ENCODE measurements at places on chromosomes 4 and X.

- DNase-seq: no peak
Measured at GRCh38 chrX:108732630-108733321, 3.6 kb downstream of the IRS4 start.

- no peak for DNase-seq
Measured at GRCh38 chr4:89411539-89412309, 104.1 kb upstream of the GPRIN3 start.

DNA sequence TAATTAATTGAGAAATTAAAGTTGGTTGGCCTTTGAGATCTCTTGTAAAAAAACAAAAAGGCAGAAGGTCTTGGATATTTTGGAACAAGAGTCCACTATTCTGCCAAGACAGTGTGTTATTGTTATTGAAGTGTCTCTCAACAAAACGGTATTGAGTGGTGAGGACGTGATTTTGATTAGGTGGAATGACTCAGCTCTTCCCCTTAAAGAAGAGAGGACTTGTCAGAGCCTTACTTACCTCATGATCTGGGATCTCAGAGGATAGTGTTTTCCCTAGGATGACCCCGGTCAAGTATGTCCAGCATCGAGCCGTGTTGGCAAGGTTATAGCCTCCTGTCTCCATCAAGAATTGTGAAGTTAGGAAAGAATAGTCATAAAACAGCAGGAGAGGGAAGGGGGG, 110.9 kb downstream of the HDAC8 start:
- no peak for DNase-seq

- no peak for DNase-seq
Measured at GRCh38 chr4:186902361-186902760, 178.7 kb upstream of the FAT1 start.

DNA sequence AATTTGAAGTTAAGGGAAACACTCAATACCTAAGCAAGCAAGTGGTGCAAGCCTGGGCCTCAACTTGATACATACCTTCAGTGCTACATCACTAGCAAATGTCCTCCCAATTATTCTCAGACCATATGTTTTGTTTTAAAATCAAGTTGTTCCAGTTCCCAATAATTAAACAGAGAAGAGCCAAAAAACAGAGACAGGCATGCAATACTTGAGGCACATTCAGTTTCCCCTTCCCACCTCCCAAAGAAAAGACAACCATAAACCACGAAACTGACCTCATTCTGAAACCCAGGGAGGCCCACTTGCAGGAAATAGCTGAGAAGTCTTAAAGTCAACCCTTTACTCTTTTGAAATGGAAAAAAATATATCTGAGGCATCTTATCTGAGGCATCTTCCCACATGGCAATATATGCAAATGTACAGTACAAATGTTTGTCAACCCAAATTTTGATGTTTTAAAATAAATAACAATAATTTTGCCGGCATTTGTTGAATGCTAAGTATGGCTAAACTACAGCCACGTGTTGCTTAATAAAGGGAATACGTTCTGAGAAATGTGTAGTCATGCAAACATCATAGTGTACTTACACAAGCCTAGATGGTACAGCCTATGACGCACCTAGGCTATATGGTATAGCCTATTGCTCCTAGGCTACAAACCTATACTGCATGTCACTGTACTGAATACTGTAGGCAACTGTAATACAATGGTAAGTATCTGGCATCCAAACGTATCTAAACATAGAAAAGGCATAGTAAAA, 147.5 kb downstream of the TSPAN5 start:
- DNase-seq: no peak

DNA sequence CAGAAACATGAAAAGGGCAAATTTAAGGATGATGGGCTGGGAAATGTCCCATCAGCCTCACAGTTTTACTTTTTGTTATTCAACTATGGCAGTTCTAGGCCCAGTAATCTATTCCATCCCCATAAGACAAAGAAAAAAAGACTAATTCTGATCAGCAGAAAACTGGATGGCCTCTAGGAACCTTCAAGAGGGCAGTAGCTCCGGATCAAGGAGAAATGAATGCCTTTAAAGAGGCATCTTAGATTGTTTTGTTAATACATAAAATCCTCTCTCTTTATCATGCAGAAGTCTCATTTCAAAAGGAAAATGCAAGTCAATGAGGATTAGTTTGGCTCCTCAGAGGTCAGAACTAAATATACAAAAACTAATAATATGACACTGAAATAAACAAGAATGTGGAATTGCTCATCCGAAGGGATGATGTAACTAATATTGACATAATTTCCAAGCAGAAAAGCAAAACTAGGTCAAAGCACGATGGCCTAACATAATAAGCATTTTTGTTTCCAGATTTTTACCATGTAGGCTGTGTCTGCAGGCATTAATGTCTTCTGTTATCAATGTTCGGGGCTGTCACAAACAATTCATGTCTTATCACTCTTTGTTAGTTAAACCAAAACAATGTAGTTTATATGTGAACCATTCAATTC, 8.8 kb downstream of the MID1 start:
- DNase-seq: no peak

DNA sequence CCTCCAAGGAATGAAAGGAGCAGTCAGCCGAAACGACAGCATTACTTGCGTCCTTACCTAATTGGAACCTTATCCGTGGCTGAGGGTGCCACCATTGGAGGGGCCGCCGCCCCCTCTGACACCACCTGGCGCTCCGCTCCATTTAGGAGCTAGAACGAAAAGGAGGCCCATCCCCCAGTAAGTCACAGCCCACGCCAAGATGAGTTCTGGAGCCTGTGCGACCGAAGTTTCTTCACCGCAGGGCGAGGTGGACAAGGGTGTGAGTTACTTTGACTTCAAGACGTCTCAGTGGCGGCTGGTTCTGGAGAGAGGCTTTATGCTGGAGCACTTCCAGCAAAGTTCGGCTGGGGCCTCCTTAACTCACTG, 729 bp upstream of the IRF2 start:
- peak; percentile 35 for DNase-seq

DNA sequence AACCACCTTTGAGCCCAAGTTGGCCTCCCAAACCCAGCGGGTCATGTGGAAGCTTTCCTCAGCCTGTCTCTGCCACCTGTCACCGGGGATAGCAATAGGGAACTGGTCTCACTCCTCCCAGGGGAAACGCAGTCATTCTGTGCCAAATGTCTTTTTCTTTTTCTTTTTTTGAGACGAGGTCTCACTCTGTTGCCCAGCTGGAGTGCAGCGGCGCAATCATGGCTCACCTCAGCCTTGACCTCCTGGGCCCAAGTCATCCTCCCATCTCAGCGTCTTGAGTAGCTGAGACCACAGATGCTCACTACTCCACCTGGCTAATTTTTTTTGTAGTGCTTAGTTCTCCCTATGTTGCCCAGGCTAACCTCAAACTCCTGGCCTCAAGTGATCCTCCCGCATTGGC, 40.3 kb downstream of the MED28 start:
- no peak for DNase-seq

- DNase-seq: no peak
Measured at GRCh38 chr4:5186271-5187064, 135.2 kb downstream of the STK32B start.

GRCh38 chr4:4490041-4490440, 51.8 kb downstream of the STX18 start:
- DNase-seq: no peak

GRCh38 chr4:6806924-6807626, 24.5 kb downstream of the KIAA0232 start:
- DNase-seq: no peak

DNA sequence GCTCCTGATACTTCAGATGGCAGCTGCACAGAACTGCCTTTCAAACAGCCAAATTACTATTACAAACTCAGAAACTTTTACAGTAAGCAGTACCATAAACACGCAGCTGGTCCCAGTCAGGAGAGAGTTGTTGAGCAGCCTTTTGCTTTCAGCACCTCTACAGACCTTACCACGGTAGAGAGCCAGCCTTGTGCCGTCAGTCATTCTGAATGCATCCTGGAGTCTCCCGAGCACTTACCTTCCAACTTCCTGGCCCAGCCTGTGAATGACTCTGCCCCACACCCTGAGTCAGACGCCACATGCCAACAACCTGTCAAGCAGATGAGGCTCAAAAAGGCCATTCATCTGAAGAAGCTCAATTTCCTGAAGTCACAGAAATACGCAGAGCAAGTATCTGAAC, 12.4 kb downstream of the ZBTB49 start:
- no peak for DNase-seq

GRCh38 chrX:136731207-136731782, 49.4 kb downstream of the ARHGEF6 start:
- DNase-seq: no peak

DNA sequence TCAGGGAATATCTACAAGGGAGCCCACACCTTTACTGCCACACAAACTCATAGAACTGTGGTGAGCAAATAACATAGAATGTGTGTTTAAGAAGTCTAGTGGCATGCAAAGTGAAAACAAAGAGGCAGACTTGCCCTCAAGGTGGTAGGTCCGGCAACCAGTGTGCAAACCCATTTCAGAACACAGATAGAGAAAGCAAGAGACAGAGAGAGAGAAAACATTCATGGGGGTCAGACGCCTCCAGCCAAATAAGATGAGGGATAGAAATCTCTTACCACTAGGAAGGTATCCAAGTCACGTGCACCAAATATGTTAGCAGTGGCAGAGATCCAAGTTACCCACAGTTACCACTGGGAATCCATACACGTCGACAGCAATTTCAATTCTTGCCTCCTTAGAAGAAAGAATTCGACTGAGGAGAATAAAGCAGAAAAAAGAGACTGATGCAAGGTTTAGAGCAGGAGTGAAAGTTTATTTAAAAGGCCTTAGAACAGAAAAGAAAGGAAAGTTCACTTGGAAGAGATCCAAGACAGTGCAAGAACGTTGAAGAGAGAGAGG, 252.8 kb downstream of the NAP1L3 start:
- DNase-seq: no peak

DNA sequence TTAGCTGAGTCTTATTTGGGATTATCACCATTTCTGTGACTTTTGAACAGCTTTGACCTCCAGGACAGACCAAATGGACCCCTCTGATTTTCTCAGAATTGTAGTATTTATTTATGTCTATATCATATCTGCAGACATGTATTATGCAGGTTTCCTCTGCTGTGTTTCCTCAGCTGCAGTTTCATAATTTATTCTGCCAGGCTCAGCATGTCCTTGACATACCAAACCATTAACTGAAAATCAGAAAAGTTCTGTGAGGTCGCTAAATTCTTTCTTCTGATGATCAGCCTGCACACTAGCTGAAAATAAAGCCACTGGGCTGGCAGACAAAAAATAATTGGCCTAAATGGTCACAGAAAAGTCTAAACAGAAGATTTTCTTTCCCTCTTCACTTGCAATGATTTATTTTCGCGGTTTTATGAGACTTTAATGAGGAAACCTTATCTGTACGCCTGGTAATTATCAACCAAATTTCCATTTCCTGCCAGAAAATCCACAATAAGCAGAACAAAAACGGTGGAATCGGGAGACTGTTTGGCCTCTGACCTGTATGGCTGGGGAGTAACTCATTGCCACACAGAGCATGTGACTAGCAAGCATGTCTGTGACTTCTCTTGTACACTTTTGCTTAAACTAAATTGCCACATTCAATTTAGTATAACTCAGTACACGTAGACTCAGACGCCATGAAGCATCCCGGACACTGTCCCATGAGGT, 150.9 kb downstream of the ENPP6 start:
- DNase-seq: no peak
